T-helper 9 cell (primary cell): ENCODE measurements at places on chromosomes 2 and 18.

DNA sequence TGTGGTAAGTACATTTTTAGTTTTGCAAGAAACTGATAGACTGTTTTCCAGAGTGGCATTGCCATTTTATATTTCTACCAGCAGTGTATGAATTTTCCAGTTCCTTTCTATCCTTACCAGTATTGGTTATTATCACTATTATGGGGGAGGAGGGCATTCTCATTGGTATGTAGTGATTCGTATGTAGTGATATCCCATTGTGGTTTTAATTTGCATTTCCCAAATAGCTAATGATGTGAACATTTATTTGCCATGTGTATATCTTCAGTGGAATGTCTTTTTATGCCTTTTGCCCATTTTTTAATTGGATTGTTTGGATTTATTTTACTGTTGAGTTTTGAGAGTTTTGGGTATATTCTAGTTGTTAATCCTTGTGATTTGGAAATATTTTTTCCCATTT, 16.9 kb downstream of the EIF5B start:
- no peak for DNase-seq

- no peak for DNase-seq
Observed at GRCh38 chr2:222169346-222169745, 129.5 kb downstream of the PAX3 start.

- DNase-seq, result no peak
Observed at GRCh38 chr18:80169607-80170006, 60.5 kb downstream of the ADNP2 start.

- DNase-seq, result no peak
Observed at GRCh38 chr2:180359522-180360282, 352.6 kb upstream of the CWC22 start.

- no peak for DNase-seq
Observed at GRCh38 chr2:231063347-231063746, 6.7 kb downstream of the PSMD1 start.

GRCh38 chr2:205424326-205424725, 258.0 kb upstream of the NRP2 start:
- no peak for DNase-seq

- DNase-seq, result no peak
Observed at GRCh38 chr2:211836409-211836808, 702.2 kb downstream of the ERBB4 start.

DNA sequence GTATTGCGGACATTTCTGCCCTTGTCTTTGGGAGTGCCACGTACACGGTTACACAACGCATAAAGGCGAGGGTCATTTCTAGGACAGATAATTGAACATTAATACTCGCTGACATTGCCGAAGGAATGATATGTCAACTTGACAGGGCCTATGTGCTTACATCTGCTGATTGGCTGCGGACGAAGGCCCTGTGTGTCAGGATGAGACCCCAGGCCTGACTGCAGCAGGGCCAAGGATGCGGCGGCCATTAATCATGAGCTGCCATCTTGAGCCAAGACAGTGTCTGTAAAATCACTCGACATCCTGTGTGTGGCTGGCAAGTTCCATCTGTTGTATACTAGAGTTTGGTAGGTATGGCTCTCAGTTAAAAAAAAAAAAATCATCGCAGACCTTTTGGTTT, 96.6 kb downstream of the MEIS1 start:
- no peak for DNase-seq

GRCh38 chr2:134348760-134349159, 94.9 kb downstream of the MGAT5 start:
- DNase-seq, result no peak

- DNase-seq, result no peak
Observed at GRCh38 chr18:74172697-74173433, 24.5 kb downstream of the TIMM21 start.

GRCh38 chr2:48424866-48425265, 105.1 kb upstream of the STON1 start:
- no peak for DNase-seq

DNA sequence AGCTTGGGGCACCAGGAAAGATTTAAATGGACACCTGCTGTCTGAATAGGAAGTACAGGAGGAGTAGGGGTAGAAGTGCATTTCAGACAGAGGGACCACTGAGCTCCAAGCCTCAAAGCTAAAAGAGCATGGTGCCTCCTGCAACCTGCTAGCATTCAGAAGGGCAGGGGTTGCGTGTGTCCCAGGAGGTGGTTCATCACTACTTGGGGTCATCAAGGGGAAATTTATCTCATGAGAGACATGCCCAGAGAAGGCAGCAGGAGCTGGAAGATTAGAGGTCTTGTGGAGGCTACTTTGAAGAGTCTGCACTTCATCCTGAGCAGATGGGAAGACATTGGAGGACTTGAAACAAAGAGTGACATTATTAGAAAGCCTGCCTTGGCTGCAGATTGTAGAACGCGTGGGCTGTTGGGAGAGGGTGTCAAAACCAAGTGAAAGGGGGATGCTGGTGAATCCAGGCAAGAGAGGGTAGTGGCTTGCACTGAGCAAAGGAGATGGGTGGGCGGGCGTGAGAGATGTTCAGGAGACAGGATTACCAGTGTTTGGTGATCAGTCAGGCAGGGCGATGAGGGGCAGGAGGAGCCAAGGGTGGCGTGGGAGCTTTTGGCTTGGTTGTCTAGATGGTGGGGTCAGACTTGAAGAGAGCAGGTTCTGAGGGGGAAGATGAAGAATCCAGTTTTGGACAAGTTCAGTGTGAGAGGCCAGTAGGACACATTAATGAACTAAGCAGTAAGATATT, 154.0 kb downstream of the DYSF start:
- DNase-seq, result no peak

DNA sequence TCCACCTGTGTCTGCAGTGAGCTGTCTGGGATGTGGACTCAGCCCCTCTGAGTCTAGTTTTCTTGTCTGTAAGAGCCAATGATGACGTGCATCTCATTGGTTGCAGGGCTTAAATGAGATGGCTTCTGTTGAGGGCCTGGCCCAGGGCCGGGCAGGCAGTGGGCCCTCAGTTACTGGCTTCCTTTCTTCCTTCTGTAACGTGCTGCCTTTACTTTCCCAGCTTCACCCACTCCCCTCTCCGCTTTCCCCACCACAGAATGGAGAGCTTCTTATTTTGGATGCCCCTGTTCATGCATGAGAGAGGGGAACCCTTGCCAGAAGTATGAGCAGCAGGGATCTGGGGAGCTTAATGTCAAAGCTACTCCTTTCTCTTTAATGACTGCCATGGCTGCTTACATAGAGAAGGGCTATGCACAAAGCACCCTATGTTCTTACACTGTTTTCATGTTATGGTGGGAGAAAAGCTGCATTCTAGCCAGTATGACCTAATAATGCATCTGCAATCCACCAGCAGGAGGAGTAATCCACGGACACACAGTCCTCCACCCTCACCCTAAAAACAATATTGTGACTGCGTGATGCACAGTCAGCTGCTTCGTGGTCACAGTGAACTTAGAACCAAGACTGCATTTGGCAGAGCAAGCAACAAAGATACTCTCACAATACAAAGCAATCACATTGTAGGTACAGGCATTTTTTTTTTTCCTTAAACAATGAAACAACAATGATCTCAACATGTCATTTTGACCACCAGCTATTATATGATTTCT, 37.2 kb downstream of the CREG2 start:
- DNase-seq, result no peak

- no peak for DNase-seq
Observed at GRCh38 chr2:211045025-211045424, 488.6 kb downstream of the CPS1 start.

DNA sequence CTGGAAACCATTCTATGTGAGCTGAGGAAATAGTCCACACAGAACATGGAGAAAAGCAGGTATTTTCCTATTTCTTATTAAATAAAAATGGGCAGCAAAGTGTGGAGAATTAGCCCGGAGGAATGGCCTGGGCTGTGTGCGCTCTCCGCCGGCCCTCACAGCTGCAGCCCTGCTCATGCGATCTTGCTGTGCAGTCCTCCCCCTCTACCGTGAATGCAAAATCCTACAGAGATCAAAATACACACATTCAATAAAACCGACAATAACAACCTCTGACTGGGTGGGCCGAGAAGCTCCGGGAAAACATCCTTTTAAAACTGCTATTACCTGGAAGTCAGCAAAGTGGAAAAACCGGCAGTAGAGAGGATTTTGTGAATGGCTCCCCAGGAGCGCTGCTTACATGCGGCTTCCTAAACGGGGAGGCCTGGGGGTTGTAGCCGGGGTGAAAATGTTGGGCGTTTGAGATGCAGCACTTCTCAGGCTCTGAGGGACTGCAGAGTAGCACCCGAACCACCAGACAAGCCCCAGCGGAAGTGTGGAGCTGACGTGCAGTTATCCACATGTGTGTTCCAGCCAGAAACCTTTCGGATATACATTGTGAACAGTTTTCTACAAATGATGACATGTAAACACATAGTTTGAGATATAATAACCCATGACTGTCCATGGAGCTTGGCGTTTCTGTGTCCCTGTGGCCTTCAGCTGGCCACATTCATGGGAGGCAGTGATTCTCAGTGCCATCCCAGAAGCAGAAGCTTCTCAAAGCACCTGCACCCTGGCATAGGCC, 94.2 kb upstream of the ALKAL2 start:
- no peak for DNase-seq

DNA sequence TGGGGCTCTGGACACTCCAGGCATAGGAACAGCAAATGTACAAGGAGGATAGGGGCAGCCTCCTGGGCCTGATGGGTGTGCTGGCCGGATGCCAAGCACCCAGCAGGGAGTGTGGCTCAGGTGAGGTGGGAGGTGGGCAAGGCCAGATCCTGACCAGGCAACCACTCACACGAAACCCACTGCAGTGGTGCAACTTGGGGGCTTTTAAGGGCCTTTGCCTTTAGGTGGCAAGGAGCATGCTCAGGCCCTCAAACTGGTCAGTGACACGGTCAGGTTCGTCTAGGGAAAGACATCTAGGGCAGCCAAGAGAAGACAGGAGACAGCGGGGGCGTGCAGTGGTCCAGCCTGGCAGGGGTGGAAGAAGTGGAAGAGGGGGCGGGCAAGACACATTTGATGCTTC, 18.4 kb upstream of the TEX51 start:
- no peak for DNase-seq

DNA sequence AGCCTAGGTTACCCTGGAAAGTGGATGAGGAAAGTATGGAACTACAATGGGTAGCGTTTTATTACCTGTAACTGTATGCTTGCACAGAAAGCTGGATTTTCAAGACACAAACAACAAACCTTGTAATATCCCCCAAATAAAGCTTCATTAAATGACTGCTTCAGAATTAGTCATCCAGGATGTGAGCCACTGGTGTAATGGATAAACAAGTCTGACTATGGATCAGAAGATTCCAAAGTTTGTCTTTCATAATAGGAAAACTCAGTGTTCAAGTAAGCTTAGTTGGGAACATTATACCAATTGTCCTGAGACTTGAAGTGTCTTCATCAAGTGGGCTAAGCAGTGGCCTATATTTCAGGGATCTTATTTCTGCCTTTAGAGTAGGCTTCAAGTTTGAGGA, 518.8 kb downstream of the LRP1B start:
- DNase-seq, result no peak

DNA sequence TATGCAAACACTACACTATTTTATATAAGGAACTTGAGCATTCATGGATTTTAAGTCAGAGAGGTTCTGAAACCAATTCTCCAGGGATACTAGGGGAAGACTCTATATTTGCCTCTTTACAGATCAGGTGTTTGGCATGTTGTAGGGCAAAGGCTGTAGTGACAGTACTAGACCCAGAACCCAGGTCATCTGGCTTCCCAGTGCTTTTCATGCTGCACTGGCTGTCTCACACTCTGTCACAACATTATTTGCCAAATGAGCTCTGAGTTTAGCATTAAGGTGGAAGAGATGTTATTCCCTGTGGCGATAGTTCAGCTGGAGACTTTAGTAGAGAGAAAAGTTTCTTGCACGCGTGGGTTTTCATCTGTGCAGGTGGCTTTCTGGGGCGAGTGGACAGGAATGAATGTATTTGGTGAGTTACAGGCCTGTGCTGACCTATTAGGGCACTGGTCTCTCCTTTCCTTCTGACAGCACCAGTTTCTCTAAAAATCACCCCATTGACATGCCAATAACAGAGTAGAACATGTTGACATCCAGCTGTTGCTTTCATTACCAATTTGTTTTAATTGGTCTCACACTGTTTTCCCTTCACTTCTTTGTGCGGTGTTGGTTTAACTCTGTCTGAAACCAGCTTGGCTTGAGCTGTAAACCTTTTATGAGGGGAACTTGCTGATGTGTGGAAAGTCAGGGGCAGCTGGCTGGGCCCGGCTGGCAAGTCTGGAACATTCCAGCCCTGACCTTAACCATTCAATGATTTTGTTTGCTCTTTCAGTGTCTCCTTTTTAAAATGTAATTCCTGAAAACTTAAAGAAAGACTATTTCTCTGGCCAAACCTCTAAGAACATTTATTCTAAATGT, 643.0 kb upstream of the FAM98A start:
- DNase-seq, result no peak

- no peak for DNase-seq
Observed at GRCh38 chr18:22985250-22985649, 52.1 kb downstream of the RBBP8 start.

GRCh38 chr18:29780816-29781215, 1261.7 kb downstream of the DSC3 start:
- no peak for DNase-seq

- no peak for DNase-seq
Observed at GRCh38 chr2:239813261-239814115, 211.7 kb downstream of the NDUFA10 start.
